ENCODE measurements at places on chromosomes 6 and 20.

- no peak for DNase-seq
Observed at GRCh38 chr6:7236306-7237209, 76.4 kb downstream of the SSR1 start.

GRCh38 chr6:109447087-109447486, 6.6 kb downstream of the SMPD2 start:
- no peak for DNase-seq

GRCh38 chr6:91669154-91669870, 1082.4 kb upstream of the MAP3K7 start:
- no peak for DNase-seq

DNA sequence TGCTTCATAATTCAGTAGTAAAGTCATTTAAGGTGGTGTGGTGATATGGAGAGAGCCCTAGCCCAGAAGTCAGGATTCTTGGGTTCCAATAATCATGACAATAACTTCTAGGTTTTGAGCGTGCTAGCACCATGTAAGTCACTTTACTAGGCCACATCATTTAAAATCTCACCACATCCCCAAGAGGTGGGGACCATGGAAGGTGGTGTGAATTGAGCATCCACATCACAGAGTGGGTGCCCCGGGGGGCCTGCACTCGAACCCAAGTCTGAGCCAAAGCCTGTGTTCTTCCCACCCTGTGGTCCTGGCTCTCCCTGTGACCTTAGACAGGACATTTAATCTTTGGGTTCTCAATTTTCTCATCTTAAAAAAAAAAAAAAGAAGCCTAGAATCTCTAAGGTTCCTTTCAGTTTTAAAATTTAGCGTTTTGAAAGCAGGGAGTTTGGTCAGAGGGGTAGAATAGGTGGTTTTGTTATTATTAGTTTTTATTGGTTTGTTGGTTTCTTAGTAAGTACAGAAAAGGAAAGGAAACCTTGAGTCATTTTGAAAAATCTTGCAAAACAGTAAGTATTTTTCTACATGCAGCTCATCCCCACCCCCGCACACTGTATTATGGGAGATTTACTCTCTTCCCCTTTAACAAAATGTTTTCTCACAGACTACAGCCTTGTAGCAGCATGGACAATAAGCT, 26.4 kb downstream of the ARMC2 start:
- DNase-seq = peak; percentile 68

GRCh38 chr6:160967833-160968232, 23.7 kb upstream of the MAP3K4 start:
- no peak for DNase-seq

- peak; percentile 28 for DNase-seq
Observed at GRCh38 chr6:72620871-72621290, 983 bp upstream of the KCNQ5 start.

- no peak for DNase-seq
Observed at GRCh38 chr6:3324262-3324942, 65.7 kb downstream of the PSMG4 start.
